ENCODE measurements at places on chromosomes 3 and 15.

DNA sequence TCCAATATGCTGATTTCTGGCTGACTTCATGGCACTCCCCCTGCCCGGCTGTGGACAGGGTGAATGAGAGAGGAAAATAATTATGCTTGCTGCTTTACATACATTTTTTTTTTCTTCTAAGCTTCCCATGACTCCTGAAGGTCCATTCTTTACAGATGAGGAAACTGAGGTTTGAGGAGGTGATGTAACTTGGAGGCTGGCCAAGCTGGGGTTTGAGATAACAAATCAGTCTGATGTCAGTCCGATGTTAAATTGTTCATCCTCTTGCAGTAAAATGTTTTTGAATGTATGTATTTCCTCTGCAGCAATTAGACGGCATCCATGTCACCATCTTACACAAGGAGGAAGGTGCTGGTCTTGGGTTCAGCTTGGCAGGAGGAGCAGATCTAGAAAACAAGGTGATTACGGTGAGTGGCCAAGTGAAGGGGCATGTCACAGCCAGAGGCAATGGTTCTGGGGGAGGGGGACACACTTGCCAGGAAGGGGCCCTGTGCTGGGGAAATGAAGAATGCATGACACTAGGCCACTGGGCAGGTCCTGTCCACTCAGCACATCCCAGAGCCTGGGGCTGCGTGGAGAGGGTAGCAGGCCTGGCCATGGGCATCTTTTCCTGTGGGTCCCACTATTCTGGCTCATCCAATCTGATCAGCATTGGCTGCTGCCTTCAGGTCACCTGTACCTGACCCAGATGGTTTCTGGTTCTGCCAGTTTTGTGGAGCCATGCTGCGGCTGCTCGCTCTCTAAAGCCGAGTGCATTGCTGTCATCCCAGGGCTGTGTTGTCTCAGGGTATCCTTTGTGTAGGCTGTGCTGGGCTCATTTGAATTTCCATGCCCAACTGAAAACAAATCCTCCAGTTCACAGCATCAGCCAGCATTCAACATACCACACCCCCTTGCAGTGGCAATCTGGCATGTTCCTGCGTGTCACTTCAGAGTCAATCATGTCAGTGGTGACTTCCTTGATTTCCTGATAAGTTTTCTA lies 20.4 kb downstream of the STARD5 start:
- no peak for DNase-seq

GRCh38 chr3:182979103-182979673 lies 1.1 kb downstream of the DCUN1D1 start:
- DNase-seq = no peak

- DNase-seq = no peak
Observed at GRCh38 chr3:73215281-73215680, 153.8 kb downstream of the EBLN2 start.

DNA sequence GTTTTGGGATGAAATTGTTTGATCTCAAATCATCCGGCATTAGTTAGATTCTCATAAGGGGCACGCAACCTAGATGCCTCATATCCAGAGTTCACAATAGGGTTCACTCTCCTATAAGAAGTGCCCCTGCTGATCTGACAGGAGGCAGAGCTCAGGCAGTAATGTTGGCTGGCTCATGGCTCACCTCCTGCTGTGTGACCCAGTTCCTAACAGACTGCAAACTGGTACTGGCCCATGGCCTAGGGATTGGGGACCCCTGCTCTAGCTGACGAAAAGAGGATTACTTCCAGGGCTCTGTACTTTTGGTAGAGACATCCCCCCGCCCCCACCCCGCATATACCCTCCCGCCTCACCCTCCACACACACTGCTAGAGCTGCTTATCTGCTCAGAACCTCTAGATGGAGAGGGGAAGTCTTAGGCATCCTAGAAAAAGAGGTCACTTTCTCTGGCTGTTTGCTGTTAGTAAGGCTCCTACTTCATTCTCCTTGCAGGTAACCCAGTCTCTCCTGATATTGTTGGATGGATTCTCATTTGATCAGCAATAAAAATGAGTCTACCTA lies 923.1 kb downstream of the CADM2 start:
- no peak for DNase-seq

DNA sequence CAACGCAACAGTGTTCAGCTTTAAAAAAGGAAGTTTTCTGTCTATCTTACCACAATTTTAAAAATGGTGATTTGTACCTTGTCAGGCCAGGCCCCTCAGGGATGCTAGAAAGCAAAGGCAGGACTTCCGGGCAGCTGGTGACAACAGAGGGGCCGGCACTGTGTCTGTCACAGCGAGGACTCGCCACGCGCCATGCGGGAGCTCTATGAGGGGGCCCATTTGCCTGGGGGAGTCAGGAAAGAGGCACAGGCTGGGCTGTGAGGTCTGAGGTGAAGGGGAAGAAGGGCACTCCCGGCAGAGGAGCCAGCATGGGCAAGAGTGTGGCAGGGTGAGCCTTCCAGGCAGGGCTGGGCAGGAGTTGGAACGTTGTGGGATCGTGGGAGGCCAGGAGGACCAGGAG lies 7.0 kb downstream of the IQSEC1 start:
- DNase-seq = no peak

DNA sequence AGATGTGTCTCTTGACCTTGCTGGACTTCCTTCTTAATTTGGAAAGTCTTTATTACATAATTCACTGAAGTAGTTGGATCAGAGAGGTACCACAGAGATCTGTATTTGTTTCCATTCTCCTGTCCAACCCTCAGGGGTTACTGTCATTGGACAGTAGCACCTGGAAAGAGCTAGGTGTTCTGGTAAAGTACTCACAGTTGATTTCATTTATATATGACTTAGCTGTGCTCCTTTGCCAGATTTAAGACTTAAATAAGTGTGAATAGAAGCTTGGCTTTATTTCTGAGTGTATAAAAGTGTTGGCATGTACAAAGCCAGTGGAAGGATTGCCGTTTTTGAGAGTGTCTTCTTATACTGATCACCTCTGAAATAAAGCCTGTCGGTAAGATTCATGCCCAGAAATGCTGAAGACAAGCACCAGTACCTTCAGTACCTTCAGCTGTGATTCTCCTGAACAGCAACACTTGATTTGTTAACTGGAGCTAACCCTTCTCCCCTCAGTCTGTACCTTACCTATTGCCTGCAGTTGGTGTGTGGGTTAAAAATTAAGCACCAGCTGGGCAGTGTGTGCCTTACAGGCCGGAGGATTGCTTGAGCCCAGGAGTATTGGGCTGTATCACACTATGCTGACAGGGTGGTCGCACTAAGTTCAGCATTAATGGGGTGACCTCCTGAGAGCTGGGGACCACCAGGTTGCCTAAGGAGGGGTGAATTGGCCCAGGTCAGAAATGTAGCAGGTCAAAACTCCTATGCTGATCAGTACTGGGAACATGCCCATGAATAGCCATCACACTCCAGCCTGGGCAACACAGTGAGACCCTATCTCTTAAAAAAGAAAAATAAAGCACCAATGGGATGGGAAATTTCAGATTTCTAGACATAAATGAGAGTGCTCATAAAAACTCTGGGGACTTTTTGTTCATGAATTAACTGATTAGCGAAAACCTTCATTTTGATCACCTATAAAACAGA lies 197.7 kb downstream of the FNDC3B start:
- no peak for DNase-seq

GRCh38 chr3:174945276-174945675 lies 86.1 kb downstream of the NAALADL2 start:
- DNase-seq = no peak

DNA sequence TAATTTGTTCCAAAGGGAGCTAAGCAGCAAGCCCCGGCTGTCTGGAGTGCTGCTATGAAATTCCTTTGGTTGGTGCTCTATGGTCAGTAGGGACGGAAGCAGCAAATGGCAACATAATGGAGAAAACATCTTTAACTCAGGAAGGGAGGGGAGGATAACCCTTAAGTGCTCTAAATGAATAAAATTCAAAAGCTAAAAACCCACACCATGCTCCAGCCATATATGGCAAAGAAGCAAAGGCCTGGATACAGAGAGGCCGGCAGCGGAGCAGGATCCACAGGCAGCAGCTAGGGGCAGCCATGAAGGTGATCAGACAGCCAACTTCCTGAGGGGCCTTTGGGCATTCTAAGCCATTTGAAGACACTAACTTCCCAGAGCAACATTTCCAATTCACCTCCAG lies 38.9 kb downstream of the IL17RD start:
- no peak for DNase-seq

DNA sequence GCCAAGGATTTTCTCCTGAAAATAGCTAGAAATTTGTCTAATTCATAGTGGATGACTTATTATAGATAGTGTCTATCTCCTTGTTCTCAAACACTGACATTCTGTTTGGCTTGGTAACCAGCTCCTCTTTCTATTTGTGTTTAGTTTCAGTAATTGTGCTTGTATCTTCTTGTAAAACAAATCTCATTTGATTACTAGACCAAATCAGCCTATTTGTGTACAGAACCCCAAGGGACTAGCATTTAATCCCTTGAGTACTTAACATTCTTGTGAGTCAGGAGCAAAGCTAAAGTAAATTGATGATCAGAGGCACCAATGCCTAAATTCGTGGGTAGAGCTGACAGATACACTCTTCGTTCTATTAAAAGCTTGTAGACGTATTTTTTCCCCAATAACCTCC lies 306.5 kb upstream of the SLITRK3 start:
- no peak for DNase-seq

GRCh38 chr3:17500618-17501017 lies 241.8 kb downstream of the TBC1D5 start:
- no peak for DNase-seq

GRCh38 chr3:100993309-100993708 lies at the start of gene ABI3BP:
Gene ABI3BP, minus strand, starts transcription at chr3:100993421. Its CDS starts 37 bp downstream, at chr3:100993384.
- DNase-seq = no peak

DNA sequence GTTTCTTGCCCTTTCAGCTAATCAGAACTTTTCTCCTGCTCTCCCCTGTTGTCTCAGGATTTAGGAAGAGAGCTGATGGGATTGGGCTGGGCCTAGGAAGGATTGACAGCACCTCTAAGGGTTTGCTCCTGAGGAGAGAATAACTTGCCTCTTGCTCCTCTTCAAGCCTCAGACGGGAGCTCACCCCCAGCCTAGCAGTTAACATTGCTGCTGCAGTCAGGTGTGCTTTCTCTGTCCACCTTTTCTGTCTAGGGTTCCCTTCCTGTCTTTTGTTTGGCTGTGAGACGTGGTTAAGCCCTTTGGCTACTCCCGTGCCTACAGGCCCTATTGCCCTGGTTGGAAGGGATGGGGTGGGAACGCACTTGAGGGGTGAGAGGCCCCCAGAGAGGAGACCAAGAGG lies 20.1 kb downstream of the TMEM108 start:
- no peak for DNase-seq

GRCh38 chr15:54772663-54773062 lies 424.1 kb downstream of the RSL24D1 start:
- no peak for DNase-seq

DNA sequence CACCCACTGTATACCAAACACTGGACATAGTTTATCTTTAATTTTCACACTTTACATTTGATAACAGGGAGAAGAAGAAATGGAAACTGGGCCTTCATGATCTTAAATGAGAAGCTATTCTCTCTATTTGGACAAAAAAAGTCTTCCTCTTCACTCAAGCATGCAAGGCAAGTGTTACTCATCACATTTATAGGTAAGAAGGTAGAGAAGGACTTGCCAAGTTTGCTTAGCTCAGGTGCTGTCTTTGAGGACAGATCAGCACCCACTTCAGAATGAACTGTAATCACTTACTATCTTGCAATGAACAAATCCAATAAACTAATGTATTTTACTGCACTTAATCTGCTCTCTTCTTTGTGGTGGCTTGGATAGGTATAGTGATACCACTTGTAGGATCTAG lies 1.1 kb upstream of the MYH15 start:
- no peak for DNase-seq

DNA sequence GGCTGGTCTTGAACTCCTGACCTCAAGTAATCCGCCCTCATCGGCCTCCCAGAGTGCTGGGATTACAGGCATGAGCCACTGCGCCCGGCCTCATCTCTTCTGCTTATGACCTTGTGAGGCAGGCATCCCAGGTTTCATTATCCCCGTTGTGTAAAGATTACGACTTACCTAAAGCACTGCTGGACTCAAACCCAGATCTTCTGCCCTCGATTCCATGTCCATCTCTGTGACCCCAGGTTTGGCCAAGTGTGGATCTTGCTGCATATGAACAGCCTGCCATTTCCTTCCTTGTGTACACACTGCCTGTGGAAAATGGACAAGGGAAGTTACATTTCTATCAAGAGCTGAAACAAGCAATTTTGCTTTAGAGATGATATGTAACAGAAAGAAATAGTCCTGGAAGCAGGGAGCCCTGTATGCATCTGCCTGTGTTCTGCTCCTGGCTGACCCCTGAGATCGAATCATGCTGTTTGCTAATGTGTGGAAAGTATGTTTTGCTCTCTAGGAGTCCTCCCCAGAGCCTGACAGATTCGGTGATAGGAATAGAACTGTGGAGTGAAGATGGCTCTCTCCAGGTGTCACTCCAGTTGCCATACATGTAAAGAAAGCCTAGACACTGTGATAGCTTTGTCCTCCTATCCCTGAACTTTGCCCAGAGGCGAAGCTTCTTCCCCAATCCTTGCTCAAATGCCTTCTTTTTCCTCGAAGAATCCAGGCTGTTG lies 11.8 kb upstream of the LIPC start:
- DNase-seq = no peak

DNA sequence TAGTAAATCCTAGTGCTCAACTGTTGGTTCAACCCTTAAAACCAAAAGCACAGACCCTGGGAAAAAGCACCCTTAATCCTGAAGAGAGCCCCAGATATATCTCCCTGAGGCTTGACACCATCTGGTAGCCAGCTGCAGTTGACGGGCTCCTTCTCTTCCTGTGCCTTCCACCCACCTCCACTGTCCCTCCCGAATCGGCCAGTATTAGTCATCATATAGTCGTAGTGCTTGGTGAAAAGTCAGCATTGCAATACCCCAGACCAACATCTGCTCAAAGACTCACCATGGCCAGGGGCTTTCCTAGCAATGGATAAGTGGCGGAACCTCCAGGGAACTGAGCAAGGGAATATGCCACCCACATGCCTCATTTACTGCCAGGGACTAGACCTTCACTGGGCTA lies 125.6 kb upstream of the CRBN start:
- DNase-seq = no peak

DNA sequence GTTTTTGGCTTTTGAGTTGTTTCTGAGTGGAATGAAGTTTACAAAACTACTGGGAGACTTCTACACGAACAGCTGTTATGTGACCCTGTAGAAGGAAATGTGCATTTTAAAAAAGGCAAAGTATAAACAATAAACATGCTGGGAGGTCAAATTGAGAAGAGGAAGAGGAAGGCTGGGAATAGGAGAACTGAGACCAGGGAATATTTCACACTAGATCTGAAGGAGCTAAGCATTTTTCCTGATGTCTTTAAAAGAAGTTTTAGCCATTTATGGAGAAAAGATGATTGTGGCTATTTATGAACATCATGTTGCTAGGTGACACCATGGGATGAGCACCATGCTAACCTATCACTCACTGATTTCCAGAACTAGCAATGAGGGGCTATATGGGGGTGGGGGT lies 76.3 kb upstream of the FAM98B start:
- DNase-seq = no peak
